ENCODE measurements at places on chromosomes 3 and 15. TPM values are rescaled to one million over a fixed set of nuclear protein-coding genes. Genes with fewer than 3 reads are reported as not detected.
A peak's percentile ranks its signal among the peaks of the same experiment; 100 is the strongest.

DNA sequence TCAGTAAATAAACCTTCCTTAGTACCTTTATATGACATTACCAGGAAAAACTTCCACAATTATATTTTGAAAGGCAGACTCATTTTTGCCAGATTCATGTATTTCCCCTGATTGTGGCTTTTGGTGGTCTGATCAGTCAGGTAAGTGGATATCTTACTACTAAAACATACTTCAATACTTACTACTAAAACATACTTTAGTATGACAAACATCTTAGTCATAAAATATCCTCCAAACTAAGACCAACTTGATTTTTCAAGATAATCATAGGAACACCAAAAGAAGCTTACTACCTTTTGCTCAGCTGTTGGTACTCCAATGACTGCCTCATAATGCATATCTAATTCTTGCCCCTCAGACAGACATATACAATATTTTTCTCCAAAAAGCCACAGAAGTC lies 9.3 kb downstream of the TJP1 start:
- peaks cover 46% of the 10 kb centered on the region for H3K4me1 ChIP-seq
- H3K4me3 ChIP-seq, result no peak overlapping the region
- no peaks in the 10 kb centered on the region for H3K27me3 ChIP-seq
- peaks cover 12% of the 10 kb centered on the region for H3K36me3 ChIP-seq
- H3K27ac ChIP-seq, result peak overlapping the region; percentile 18

DNA sequence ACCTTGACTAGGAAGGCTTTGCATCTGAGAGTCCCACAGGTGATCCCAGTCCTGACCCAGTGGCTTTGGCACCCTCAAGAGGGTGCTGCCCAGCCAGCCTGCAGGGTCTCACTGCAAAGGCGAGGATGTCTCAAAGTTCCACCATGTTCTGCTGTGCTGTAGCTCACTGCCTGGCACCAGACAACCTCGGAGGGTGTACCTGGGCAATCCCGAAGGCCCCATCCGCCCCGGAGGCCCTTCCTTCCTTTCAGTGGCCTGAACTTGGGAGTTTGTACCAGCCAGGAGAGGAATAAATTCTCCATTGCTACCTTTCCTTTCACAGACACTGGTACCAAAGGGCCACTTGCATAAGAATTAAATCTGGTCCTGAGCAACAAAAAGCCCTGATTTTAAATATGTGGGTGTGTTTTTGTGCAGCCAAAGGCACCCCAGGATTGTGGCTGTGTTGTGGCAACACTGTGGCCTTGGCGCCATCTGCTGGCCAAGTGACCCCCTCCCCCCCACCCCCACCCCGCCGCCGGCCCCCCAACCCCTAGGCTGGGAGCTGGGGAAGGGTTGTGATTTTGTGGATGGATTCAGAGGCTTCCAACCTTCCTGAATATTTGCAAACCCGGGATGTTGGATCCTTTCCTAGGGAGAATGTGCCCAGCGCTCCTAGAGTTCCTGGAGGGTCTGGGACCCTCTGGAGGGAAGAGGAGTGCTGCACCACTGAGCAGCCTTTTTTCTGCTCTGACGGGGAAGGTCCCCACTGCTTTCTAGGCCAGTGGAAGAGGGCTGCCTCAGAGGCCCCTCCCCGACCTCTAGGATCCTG lies 9.7 kb upstream of the PTPN23 start:
- H3K4me3 ChIP-seq, result no peak overlapping the region
- H3K4me1 ChIP-seq, result no peaks in the 10 kb centered on the region
- peaks cover 2% of the 10 kb centered on the region for H3K27me3 ChIP-seq

CHL1 gene
- total RNA-seq, result 32.5 TPM

GRCh38 chr3:190673148-190673547 lies 159.3 kb downstream of the IL1RAP start:
- DNase-seq, result no peak
- no peaks in the 10 kb centered on the region for H3K27me3 ChIP-seq
- no peak overlapping the region for H3K27ac ChIP-seq
- H3K4me3 ChIP-seq, result no peak overlapping the region

PPP2R3A gene
- total RNA-seq, result 35.0 TPM

DNA sequence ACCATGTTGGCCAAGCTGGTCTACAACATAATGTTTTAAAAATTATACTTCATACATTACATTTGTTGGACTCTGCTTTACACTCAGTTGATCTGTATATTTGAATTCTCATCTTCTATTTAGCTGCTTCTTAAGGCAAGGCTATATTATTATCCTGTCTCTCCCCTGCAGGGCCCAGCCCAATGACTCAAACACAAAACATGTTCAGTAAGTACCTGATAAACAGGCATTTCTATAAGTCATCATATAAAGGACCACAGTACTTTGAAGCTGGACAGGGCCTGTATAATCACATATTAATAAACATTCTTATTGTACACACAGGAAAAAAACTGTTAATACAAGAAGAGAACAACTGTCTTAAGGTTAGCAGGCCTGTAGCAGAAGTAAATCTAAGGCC lies 36.2 kb downstream of the NGLY1 start:
- no peak overlapping the region for H3K4me3 ChIP-seq
- DNase-seq, result no peak
- peaks cover 27% of the 10 kb centered on the region for H3K36me3 ChIP-seq
- H3K4me1 ChIP-seq, result no peaks in the 10 kb centered on the region
- H3K27ac ChIP-seq, result no peak overlapping the region

DNA sequence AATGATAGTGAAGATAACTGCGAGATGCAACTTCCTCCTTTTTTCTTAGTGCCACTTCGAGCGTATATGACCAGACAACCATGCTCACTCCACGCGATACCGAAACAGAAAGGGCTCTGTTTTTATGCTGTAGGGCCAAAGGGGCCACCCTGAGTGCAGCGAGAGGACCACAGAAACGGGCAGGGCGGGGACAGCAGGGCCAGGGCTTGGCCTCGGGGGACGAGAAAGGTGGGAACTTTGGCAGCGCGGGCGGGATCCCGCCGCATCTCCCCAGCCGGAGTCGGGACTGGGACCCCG lies 483 bp downstream of the VPS13C start:
- peaks cover 34% of the 10 kb centered on the region for H3K27me3 ChIP-seq
- H3K36me3 ChIP-seq, result peaks cover 2% of the 10 kb centered on the region
- peaks cover 11% of the 10 kb centered on the region for H3K4me1 ChIP-seq
- peak overlapping the region; percentile 93 for H3K27ac ChIP-seq

NPTN gene
- total RNA-seq, result 89.9 TPM

- peaks cover 11% of the 10 kb centered on the region for H3K36me3 ChIP-seq
- H3K4me3 ChIP-seq, result no peak overlapping the region
- H3K27ac ChIP-seq, result no peak overlapping the region
- peaks cover 13% of the 10 kb centered on the region for H3K4me1 ChIP-seq
- DNase-seq, result no peak
Measured at GRCh38 chr3:149005416-149005815, 14.1 kb downstream of the GYG1 start.

Measured in progenitor cell of endocrine pancreas (in vitro differentiated cells).